Bronchial epithelial cell (primary cell): ENCODE measurements at places on chromosomes 3 and 15. TPM values are rescaled to one million over a fixed set of nuclear protein-coding genes. Genes with fewer than 3 reads are reported as not detected.

Gene GPR15
- not detected in 2 replicates for total RNA-seq

Gene ISG20
- 18.4 and 99.9 TPM in 2 replicates for total RNA-seq

Gene STRA6
- 0.26 TPM in 2 replicates for total RNA-seq

Gene LRRC15
- total RNA-seq, result not detected in 2 replicates

Gene RTP1
- not detected in 2 replicates for total RNA-seq

Gene TICRR
- total RNA-seq, result 0.26 TPM in 2 replicates
